ENCODE measurements at places on chromosomes 13 and 19. TPM values are rescaled to one million over a fixed set of nuclear protein-coding genes. Genes with fewer than 3 reads are reported as not detected.

MEIOSIN gene
- total RNA-seq = not detected

USE1 gene
- total RNA-seq = 23.8 TPM

DNA sequence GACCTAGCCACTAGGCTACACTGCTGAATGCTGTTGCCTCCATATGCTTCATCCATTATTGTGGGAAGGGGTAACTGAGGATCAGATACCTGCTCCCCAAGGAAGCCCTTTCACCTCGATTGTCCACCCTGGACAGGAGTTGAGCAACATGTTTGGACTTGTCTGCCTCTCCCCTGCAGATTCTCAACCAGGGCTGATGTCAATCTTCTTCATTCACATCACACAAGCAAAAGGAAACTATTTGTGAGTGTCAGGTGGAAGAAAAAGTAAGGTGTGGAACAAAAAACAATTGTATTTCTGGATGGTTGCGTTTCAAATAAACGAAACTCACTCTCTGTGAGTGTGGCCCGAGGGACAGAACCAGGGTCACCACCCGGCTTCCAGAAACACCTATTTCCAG, 29.5 kb upstream of the MUC16 start:
- no peak for DNase-seq

DNA sequence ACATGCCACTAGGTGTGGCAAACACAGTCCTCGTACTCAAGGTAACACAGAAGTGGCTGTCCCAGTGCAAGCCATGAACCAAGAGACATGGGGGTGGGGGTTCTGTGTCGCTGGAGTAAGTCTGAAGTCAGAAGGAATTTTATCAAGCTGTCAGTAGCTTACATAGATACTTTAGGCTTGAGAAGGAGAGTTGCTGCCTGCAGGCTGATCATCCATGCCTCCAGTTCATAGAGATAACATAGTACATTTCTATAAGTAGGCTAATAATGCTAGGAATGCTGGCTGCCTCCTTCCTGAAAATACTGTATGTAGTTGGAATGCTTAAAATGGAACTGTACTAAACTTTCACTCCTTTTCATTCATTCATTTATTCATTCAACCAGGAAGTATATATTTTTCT, 70.1 kb downstream of the CAB39L start:
- DNase-seq = no peak

GRCh38 chr13:75316427-75316826, 165.5 kb downstream of the TBC1D4 start:
- DNase-seq = no peak

GRCh38 chr13:40031031-40031430, 375.6 kb downstream of the COG6 start:
- DNase-seq = no peak

- no peak for DNase-seq
Measured at GRCh38 chr19:14992780-14993179, 13.1 kb upstream of the SLC1A6 start.

GRCh38 chr19:32415669-32416068, 10.1 kb downstream of the DPY19L3 start:
- DNase-seq = no peak

DNA sequence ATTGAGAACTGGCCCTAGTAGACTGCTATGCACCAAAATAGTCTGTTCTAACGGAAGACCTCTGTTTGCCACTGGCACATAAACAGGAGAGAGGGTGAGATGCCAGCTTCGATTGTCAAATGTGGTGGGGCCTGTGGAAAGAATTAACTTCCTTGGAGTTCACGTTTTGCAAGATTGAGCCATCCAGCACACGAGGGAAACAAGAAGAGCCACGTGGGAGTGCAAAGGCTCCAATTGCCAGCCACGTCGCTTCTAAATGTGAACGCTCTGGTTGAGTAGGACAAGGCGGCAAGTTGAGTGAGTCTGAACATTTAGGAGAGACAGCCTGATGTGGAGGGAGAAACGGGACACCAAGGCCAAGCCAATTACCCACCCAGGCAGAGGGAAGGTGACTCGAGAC, 409.1 kb downstream of the FGF9 start:
- no peak for DNase-seq
